CD4-positive, alpha-beta T cell treated with Interleukin-17A for 4 hours (primary cell): ENCODE measurements at places on chromosomes 11 and 22.

- no peak for DNase-seq
Observed at GRCh38 chr11:118109231-118109630, 22.5 kb upstream of the SMIM35 start.

GRCh38 chr11:36774603-36775002 is 176.6 kb upstream of the RAG2 start:
- no peak for DNase-seq

- no peak for DNase-seq
Observed at GRCh38 chr11:120676991-120677390, 165.4 kb downstream of the GRIK4 start.

DNA sequence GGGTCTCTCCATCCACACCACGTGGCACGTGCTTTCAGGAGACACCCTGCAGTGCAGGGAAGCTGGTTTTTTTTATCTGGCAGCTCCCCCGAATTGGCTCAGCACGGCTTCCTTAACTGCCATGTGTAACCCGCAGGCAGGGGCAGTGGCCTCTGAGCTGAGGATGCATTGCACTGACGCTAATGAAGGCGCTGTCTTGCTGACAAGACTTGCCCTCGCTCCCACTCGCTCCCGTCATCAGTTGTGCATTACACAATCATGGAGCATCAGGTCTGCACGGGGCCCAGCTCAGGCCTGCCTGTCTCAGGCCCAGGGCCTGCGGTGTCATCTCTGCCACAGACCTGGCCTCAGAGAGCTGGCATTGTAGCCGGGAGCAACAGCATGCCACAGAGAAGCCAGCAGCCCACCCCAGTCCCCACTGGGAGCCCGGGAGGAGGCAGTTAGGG is 95.9 kb downstream of the ARHGAP8 start:
- no peak for DNase-seq

DNA sequence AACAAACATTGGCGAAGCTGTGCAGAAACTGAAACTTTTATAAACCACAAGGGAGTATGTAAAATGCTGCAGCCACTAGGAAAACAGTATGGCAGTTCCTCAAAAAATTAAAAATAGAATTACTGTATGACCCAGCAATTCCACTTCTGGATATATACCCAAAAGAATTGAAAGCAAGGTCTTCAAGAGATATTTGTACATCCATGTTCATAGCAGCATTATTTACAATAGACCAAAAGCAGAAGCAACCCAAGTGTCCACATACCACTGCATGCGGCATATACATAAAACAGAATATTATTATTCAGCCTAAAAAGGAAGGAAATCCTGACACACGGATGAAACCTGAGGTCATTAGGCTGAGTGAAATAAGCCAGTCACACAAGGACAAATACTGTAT is 85.8 kb downstream of the RELT start:
- no peak for DNase-seq

GRCh38 chr11:9675691-9676090 is 11.8 kb downstream of the SWAP70 start:
- no peak for DNase-seq

DNA sequence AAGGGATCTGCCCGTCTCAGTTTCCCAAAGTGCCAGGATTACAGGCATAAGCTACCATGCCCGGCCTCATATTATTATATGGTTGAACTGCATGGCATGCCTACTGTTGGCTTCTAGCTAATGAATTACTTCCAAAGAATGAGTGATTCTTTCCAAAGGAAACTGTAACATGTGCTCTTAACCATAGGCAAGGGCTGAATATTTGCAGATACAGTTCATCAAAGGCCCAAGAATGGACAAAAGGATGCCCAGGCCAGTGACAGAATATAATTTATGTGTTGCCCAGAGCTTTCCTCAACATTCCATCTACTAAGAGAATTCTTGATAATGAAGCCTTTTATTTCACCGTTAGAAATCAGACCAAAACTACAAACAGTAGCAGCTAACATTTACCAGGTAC is 27.0 kb upstream of the CCDC89 start:
- DNase-seq: no peak

DNA sequence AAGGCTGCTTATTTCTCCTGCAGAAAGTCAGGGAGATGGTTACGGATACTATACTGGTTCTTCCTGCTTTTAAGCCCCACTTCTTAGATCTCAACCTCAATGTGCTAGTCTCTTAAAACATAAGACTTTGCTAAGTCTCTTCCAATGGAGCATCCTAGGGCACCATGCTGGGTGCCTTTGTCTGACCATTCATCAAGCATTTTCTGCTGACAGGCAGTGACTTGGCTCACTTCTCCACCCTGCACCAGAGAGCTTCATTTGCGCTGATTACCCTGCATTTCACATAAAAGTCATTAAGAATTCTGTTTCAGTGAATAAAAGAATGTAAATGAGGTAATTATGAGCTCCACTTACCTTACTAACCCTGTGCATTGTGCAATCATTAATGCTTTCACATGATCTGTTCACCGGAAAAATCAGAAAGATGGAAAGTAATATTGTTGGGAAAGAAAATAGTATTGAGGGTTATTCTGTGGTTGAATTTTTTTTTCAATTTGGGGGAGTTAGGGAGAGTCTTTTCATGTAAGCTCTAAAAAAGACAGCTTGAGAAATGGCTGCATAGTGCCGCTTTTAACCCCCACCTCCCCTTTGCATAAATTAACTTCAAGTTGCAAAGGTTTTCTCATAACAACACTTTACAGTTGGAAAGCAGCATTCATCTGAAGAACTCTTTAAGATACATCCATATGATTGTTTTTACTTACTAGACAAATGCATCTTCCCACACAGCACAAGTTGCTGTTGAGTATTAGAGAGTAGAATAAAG is 677.3 kb upstream of the KIRREL3 start:
- no peak for DNase-seq

DNA sequence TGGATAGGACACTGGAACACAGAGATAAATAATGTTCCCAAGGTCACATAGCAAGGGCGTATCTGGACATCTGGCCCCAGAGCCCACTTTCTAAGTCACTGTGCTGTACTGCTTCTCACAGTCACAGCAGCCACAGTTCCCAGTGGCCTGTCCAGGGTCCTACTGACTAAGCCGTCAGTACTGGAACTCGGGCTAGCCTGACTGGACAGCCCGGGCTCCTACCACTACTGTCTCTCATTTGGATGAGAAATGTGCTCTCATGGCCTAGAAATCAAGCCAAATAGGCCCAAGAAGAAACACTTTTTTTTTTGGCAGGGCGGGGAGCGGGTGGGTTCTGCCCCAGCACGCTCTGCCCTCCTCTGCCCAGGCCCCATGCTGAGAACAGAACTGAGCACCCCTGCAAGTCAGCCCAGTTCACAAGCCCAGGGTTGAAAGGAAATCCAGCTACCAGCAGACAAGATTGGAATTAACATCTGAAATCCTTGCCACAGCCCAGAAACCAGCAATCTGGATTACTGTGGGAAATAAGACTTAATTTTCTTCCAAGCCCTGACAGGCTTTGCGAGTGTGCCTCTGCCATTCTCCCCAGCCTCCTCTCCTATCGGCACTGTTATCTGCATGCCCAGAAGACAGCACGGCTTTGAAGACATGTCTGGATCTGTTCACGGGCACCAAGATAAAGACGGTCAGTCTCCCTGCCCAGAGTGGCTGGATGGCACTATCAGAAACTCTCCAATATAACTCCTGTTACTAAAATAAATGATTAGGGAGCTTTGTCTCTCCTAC is 182.9 kb upstream of the NCAM1 start:
- DNase-seq: no peak

DNA sequence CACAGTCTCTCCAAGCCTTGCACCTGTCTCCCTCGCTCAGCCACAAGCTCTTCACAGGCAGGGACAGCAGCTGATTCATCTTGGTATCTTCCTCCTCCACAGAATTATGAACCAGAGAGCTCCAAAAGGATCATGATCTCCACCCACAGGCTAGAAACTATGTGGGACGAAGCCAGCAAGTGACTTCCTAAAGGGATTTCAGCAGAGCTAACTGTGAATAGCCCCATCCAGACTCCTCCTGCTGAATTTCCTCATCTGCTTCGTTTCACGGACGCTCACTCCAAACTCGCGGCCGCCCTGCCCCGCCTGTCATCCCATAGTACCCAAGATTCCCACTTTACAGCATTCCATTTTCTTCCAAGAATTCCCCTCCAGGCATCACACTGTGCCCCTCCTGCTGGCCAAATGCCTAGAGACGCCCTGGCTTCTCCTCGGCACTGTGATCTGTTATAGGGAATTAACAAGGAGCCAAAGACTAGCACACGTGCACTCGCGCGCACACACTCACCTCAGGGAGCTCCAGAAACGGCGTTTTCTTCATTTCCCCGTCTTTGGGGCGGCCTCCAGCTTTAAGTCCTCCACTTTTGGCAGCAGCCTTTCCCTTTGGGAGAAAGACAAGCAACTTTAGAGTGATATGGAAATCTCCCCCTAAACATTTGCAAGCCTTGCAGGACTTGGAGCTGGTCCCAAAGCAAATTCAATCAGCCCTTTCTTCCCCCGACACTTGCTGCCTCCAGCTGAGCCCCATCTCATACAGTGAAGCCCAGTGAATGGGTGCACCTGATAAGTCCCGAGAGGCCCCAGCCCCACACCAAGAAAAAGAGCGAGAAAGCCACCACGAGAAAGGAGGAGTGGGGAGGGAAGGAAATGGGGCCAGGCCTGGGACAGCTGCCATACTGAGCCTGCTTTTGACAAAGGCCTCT is 35.5 kb downstream of the SPATA19 start:
- no peak for DNase-seq

- no peak for DNase-seq
Observed at GRCh38 chr11:17479284-17480214, 2.9 kb upstream of the ABCC8 start.

- DNase-seq: no peak
Observed at GRCh38 chr11:9489080-9489765, 28.4 kb downstream of the ZNF143 start.

DNA sequence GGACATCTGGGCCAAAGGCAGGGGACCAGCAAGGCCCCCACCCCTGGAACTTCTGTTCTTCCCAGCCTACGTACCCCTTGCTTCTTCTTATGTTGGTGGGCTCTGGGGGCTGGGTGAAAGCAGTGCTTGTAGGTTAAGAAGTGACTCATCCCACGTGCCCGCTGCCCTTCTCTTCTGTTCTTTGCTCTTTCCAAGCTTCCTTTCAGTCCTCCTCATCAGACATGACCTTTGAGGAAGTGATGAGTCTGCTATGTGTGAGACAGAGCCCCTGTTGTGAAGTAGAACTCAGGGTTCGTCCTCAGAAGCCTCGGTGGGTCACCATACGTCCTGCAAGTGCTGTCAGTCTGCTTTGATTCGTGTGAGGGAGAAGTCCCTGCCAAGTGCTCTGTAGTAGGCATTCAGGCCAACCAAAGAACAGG is 12.7 kb downstream of the MED15 start:
- DNase-seq: peak; percentile 54

- DNase-seq: no peak
Observed at GRCh38 chr11:68773521-68774193, 22.3 kb upstream of the TESMIN start.

- DNase-seq: no peak
Observed at GRCh38 chr11:134437821-134438220, 25.8 kb upstream of the B3GAT1 start.

DNA sequence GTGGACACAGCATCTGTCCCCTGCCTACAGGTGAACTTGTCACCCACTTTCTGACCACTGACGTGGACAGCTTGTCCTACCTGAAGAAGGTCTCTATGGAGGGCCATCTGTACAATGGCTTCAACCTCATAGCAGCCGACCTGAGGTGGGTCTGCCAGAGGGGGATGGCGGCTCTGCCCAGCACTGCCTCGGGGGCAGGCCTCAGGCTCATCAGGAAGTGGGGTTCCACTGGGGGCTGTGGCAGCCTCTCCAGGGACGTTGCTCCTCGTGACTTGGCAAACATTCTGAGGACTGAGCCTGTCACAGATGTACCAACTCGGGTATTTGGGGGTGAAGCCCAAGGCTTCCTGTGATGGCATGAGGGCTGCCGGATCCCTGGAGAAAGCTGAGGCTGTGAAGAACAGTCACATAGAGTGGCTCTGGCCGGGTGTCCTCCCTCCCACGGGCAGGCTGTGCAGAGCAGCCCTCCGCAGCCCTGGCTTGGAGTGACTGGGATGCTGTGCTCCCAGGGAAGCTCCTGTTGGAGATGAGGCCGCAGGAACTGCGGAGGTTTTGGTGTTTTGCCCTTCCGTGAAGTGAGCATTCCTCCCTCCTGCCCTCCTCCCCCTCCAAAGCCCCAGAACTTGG is 26.5 kb upstream of the DGCR8 start:
- no peak for DNase-seq

GRCh38 chr11:124329787-124330478 is 9.9 kb upstream of the OR8D2 start:
- no peak for DNase-seq

- no peak for DNase-seq
Observed at GRCh38 chr11:37849706-37850105, 1251.7 kb upstream of the RAG2 start.

DNA sequence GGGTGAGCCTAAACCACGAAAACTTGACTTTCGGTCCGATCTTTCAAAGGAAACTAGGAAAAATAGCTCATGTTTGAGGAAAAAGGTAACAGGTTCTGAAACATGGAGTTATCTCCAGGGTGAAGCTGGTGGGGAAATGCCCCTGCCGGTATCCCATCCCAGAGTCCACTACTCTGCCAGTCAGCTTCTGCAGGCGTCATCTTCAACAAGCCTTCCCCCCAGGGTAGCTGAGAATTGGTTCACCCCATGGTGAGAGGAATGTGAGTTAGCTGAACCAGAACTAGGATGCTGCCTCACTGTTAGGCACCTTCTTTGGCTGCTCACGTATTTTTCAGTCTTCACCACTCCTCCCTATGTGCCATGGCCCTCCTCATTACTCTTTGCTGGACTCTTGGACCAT is 1.1 kb downstream of the GVQW3 start:
- no peak for DNase-seq

DNA sequence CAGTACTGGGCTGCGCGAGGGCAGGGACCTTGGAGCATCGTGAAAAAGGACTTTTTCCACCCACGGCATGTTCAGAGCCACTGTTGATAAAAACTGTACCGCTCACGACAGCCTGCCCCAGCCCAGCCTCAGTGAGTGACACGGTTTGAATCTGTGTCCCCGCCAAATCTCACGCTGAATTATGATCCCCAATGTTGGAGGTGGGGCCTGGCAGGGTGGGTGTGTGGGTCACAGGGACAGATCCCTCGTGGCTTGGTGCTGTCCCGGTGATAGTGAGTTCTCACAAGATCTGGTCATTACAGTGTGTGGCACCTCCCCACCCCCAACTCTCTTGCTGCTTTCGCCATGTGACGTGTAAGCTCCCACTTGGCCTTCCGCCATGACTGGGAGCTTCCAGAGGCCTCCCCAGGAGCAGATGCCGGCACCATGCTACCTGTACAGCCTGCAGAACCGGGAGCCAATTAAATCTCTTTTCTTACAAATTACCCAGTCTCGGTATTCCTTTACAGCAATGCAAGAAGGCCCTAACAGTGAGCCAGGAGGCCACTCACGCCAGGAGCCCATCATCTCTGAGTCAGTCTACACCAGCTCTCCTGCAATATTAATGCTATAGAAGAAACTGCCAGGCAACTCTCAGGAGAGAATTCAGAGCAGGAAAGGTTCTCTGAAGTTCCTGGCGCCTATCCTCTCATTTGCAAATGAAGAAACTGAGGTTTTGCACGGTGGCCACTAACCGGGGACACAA is 1.3 kb downstream of the TOLLIP start:
- DNase-seq: no peak
